ENCODE measurements at places on chromosomes 5 and 9.

DNA sequence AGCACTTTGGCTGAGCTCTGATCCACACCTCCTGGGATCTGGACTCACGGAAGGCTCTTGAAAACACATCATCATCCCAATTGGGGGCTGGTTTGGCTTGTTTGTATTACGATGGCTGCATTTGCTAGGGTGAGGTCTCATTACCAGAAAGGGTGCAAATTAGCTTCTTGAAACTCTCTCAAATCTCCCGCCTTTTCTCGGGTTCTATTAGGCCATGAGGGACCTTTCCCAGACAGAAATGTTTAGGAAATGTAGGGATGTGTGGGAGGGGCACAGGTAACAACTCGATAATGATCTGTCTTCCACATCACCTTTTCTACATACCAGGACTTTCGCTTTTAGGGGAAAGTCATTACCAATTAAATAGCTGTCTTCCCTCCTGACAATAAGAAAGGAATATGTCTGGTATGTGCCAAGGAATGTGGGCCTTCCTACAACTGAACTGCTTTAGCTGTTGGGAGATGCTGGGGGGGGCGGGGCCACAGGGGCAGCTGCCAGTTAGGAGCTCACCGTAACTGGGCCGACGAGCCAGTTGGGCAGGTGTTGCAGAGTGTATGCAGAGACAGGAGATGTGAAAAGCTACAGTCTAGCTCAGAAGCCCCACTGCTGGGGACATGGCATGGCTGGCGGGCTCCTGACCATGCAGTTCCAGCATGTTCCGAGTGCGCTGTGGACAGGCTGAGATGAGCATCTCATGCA is 71.2 kb downstream of the AK8 start:
- no peak for DNase-seq

GRCh38 chr5:163564321-163564938 is 59.0 kb downstream of the MAT2B start:
- DNase-seq = peak; percentile 20

DNA sequence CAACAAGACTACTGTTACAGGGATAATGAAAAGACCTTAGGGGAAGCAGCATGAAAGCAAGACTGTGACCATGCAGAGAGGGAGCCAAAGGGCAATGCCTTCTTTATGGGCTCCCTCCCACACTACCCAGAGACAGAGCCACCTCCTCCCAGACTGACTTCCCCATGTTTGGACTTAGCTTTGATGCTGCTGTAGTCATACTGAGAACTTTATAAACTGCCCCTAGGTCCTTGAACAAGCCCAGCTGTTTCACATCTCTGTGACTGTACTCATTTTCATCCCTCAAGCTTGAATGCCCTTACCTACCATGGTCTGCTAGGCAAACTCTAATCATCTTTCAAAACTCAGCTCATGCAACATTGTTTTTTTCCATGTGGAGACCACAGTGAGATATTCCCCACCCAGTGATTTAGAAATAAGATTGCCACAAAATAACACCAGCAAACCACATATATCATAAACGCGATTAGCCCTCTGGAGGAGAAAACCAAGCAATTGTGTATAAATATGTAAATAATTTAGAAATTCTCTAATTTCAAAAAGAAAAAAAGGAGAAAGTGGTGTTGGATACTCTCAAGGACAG is 23.4 kb upstream of the FAM169A start:
- no peak for DNase-seq

DNA sequence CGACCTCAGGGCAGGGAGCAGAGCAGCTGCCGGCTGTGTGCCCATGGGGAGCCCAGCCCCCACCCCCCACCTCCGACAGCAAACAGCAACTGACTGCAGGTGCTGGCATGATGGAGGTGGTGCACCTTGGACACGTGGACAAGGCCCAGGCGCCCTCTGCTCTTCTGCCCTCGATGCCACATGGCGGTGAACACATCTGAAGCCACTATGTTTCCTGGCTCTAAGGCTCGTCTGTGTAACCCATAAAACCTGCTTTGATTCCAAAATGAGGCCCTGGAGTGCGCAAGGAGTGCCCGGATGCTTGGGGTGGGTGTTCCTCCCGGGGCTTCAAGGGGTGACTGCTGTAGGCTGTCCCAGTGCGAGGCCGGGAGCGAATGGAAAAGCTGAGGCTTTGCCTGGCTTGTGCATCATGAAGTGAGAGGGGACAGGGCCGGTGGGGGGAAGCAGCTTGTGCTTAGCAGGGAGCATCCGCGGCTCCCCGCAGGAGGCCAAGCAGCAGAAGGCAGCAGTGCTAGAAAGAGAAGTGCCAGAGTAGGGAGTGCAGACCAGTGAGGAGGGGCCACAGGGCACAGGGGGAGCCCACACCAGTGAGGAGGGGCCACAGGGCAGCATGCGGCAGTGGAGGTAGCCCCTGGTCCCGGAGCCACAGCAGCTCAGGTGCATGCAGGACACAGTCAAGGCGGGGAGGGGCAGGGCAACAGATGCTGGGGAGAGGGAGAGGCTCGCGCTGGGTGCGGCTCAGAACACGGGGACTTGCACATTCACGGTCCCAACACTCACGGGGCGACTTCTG is 30.0 kb downstream of the NKD2 start:
- DNase-seq = no peak

GRCh38 chr9:133023117-133023890 is 7.5 kb upstream of the GTF3C5 start:
- DNase-seq = no peak

DNA sequence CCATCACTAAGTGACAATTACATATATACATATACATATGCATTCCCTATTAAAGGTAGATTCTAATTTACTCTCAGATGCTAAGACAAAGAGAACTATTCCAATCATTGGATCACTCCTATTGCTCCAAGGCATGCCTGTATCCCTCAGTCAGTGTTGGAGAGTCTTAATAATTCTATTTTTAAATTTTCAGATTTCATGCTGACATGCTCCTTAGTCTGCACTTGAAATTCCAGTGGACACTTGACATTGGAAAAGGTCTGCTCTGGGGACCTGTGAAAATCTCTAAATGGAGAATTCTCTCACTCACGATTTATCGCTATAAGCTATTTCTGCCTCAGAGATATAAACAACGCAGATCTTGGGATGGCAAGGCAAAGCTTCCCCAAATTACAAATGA is 3.9 kb upstream of the FUBP3 start:
- no peak for DNase-seq

GRCh38 chr5:174612686-174613085 is 111.7 kb upstream of the MSX2 start:
- no peak for DNase-seq

- no peak for DNase-seq
Observed at GRCh38 chr9:106866243-106866642, 3.3 kb downstream of the ZNF462 start.

DNA sequence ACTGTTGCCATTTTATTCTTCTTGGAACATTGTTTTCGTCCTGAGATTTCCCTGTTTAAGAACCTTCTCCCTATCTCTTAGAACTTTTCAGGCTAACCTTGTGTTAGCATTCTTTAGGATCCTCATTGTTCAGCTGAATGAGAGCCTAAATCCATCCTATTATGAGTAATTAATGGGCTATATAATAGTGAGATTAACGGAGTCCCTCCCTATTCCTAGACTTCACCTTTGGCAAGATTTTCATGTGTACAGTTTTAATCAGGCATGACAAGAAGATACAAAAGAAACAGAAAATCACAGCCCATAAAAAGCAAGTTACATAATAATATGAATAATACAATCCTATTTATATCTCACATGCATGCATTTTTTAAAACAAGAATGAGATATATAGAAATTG is 9.1 kb upstream of the MSMP start:
- no peak for DNase-seq

DNA sequence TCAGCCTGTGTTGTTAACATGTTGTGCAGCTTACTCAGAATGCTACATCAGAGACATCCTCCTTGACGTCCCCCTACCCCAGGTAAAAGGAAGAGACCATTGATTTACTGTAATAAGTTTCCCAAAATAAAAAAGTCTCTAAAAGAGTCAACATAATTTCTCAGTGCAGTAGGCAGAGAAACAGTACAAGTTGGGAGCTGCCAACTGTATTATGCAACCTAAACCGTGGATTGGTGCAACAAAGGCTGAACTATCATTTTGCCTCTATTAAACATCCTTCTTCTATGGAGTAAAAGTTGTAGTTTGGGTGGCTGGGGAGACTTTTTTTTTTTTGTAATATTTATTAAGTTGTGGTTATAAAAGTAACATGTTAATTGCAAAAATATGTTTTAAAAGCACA is 208.0 kb downstream of the NR3C1 start:
- no peak for DNase-seq

DNA sequence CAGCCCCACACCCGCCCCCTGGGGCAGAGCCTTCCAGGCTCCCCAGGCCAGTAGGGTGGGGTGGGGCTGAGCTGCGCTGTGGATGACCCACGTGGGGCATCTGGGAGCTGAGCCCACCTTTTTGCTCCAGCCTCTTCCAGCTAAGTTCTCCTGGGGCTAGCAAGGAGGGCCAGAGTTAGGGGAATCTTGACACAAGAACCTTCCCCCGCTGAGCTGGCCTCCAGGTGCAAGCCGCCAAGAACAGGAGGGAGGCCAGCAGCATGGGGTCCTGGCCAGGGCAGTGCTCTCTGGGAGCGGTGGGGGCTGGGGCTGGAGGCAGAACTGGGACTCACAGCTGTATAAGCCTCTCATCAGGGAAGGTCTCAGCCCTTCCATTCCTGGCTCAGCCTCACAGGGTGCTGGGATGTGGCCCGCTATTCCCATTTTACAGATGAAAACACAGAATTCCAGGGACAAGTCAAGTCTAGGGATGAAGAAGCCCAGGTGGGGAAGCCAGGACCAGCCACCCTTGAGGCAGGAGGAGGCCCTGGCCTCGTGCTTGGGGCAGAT is 21.5 kb downstream of the SARDH start:
- DNase-seq = no peak

GRCh38 chr5:159826351-159827214 is 89.7 kb upstream of the ADRA1B start:
- DNase-seq = no peak

GRCh38 chr5:89513299-89514044 is 630.5 kb upstream of the MEF2C start:
- no peak for DNase-seq

DNA sequence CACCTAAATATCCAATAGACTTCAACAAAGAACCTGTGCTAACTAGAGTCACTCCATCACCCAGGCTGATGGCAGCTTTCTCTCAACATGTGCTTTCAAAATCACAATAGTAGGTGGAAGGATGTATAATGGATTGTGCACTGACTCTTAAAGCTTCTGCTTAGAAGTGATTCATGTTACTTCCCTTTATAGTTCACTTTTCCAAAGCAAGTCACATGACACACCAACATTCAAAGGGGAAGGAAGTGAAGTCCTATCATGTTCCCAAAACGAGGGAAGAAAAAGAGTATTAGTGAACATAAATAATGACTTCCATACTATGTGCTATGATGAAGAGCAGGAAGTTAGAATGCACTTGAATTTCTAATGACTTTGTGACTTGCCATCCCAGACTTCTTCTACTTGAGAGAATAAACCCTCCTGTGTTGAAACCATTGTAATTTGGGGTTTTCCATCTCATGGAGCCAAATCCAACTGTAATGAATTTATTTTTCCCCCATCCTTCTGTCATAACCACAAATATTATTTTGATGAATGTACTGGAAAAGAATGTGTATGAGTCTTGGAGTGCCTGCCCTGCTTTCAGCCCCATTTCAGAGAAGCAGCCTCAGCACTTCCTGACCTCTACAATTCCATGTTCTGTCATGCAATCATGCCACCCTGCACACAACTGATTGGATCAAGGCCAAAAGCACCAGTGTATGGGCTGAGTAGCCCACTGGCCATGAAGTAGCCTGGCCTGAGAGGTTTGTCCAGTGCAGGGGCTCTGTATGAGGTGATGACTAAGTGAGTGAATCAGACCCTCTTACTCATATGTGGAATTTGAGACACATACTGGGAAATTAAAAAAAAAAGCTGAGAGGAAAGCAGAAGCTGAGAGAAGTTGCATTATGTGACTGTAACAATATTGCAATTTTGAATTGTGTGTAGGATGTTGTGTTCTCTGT is 525.9 kb upstream of the CLINT1 start:
- no peak for DNase-seq

- no peak for DNase-seq
Observed at GRCh38 chr9:28926306-28926705, 1353.0 kb upstream of the C9orf72 start.

DNA sequence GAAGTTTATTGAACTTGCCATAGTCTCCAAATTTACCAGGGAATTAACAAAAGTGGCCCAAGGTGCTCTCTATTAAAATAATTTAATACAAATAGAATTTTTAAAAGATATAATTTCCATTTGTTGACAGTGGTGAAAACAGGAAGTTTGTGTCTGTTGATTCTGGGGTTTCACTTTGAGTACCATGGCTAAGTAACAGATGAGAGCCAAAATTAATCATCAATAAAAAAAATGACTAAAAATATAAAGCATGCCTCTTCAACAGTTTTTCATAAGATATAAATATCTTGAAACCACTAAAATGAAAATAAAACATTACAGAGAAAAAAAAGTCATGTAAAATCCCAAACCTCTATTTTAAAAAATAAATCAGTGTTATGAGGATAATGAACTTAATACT is 49.8 kb downstream of the SGCD start:
- no peak for DNase-seq

DNA sequence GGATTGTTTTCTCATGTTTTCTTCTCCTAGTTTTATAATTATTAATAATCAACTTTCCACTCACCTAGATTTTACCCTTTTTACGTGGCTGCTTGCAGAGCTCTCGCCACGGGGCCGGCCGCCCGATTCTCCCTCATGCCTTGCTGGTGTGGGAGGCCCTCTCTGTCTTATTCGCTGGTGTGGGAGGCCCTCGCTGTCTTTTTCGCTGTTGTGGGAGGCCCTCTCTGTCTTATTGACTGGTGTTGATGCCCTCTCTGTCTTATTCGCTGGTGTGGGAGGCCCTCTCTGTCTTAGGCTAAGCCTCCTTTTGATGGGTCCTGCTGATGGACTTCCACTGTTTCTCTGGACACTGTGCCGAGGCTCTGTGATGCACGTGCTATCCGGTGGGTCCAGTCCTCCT is 161.3 kb upstream of the IRX2 start:
- DNase-seq = no peak

DNA sequence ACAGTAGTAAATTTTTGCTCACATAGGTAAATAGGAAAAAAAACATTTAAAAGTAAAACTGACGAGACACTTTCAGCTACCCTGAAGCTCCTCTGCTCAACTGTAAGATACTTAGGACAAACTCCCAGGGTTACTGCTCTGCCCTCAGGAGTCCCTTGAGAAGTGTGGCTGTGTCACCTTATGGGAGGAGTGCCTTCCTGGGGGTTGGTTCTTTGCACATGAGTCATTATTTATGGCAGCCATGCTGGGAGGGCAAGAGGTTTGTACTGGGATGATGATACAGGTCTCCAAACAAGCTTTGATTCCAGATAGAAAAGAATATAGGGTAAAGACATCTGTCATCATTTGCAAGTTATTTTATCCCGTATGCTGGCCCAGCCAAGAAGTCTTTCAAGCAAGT is 45.9 kb downstream of the TTC1 start:
- DNase-seq = no peak

- no peak for DNase-seq
Observed at GRCh38 chr5:76556511-76557221, 66.5 kb downstream of the F2RL2 start.
